ENCODE measurements at places on chromosomes 7 and 10. TPM values are rescaled to one million over a fixed set of nuclear protein-coding genes. Genes with fewer than 3 reads are reported as not detected.
A peak's percentile ranks its signal among the peaks of the same experiment; 100 is the strongest.

GRCh38 chr10:50999163-50999562 is 75.1 kb upstream of the PRKG1 start:
- no peak for DNase-seq

GRCh38 chr7:98470485-98471240 is 69.8 kb upstream of the BAIAP2L1 start:
- peak; percentile 67 for DNase-seq

DNA sequence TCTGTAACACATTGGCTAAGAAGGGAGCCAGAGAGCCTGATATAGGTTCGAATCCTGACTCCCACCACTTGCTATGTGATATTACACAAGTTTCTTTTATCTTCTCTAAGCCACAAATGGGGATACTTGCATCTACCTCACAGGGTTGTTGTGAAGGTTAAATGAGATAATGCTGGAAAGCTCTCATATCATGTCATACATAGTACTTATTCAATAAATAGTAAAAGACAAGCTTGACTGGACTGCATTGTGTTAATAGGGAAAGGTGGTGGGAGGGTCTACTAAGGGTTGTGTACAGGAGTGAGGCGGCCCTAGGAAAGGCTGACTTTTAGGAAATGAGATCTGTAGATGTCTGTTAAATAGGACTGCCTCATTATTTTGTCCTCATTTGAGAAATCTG is 35.8 kb upstream of the DNMBP start:
- DNase-seq, result no peak

- DNase-seq, result no peak
Measured at GRCh38 chr10:124557648-124558338, 96.2 kb downstream of the LHPP start.

- DNase-seq, result peak; percentile 14
Measured at GRCh38 chr7:127066974-127067373, 185.8 kb downstream of the GRM8 start.

- DNase-seq, result no peak
Measured at GRCh38 chr10:117514971-117515370, 27.6 kb upstream of the EMX2 start.

DNA sequence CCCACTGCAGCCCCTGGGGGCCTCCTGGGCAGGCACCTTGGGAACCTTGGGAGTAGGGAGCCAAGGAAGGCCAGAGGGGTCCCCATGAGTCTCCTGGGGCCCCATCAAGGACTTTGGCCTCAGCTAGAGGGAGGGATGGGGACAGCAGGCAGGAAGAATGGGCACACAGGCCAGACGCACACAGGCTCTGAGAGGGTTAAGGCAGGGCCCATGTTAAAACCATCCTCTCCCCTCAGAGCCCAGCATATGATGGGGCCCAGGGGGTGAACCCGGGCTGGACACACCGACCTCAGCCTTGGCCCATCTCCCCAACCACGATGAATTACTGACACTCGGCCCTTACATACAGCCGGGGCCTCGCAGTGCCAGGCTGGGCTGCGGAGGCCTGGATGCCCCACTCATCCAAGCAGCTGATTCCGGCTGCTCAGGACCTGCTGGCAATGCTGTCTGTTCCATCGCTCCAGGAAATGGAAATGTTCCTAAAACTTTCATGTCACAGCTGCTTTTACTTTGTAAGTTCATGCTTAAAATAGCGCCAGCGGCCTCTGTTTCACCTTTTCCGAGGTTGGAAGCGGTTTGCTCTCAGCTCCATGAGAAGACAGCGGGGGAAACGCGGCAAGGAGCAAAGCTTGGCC is 17.3 kb upstream of the INPP5A start:
- DNase-seq, result no peak

DNA sequence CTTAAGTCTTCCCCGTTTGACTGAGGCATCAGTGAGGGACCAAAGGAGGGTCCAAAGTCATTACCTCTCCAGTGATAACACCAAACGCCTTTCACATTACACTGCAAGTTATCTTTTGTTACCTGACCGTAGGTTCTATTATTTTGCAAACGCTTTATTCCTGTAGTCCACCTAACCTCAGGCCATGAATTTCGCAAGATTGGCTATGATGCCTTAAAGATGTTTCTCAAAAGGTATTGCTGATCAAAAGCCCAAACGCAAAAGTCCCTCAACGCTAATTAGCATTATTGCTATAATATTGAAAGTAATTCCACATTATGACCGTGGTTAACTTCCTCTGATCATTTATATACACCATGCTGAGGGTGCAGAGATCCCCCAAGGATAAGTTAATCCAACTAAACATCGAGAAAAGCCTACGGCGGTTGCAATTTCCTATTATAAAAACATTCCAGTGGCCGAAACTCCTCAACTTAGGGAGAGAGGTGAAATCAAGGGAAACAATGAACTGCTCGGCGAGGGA is 649 bp downstream of the DNA2 start:
- no peak for DNase-seq

GRCh38 chr10:8065651-8066050 is 11.2 kb downstream of the GATA3 start:
- no peak for DNase-seq

GRCh38 chr10:98417973-98418664 is 3.1 kb upstream of the PYROXD2 start:
- DNase-seq, result no peak

DNA sequence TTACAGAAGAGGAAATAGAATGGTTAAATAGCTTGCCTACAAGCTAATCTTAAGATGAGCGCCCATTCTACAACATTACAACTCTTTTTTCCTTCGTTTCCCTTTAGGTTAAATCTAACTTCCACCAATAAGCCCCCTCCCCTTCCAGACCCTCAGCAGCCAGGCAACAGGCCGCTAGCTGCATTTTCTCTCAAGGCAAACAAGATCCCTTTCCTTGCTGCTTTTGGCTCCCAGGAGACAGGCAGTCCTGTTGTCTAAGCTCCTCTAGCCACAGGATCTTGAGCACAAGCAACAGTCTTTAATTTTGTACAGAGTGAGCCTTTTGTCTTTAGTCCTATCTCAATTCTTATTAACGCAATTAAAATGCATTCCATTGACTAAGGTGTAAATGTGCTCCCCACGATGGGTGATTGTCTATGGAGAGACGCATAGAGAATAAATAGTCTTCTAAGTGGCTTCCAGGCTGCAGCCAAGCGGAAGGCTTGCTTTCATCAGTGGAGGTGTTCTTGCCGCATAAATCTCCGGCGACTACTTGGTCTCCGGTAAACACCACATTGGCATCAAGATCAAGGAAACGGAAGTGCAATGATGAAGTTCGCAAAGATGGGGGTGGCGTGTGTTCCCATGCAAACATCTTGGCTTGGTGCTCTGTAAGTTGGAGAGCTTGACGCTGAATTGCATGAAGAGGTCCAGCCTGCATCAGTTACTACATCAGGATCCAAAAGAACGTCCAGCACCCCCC is 181.9 kb upstream of the LYZL2 start:
- DNase-seq, result peak; percentile 29

STEAP2 gene
- total RNA-seq, result 29.9 TPM

UCN3 gene
- total RNA-seq, result 0.58 TPM

DENND2A gene
- 14.0 TPM for total RNA-seq

GIMAP7 gene
- total RNA-seq, result 16.9 TPM
